ENCODE measurements at places on chromosomes 6 and 20.

GRCh38 chr6:131728296-131728939 lies 17.6 kb upstream of the CTAGE9 start:
- DNase-seq, result no peak

DNA sequence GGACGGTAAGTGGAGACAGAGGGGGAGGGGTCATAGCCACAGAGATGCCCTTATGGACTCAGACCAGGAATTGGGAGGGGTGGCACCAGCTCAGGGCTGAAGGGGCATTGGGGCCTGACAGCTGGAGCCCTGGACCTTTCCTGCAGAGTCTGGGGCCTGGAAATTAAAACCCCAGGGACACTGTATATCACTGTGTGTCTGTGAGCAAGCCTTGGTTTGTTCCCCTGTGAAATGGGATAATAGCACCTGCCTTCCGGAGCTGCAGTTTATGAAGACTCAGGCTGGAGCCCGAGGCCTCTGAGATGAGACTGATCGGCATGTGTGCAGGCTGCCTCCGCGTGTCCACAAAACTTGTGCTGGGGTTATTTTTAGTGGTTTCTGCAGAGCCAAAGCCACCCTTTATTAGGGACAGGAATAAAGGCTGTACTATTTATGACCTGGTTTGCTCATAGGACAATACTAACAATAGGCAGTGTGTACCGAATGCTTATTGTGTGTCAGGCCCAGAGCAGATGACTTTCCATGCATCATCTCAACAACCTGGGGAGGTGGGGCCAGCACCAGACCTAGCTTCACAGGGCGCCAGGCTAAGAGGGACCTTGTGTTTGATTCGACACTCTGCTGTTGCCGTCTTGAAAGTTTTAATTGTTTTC lies 22.6 kb downstream of the MYH7B start:
- DNase-seq, result no peak

DNA sequence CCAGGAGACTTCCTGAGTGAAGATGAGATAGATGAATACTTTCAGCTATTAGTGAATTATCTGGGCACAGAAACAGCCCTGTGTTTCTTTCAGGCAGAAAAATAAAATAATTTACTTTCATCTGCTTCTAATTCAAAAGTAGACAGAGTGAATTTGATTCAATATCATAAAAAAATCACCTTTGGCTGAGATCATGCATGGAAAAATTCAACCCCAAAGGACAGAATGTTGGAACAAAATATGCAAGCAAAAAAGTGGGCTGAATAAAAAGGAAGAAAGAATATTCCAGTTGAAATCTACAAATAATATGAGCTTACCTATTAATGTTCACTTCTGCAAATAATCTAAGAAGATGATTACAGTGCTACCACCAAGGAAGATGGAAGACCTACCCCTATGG lies 546.9 kb downstream of the TFAP2B start:
- no peak for DNase-seq

DNA sequence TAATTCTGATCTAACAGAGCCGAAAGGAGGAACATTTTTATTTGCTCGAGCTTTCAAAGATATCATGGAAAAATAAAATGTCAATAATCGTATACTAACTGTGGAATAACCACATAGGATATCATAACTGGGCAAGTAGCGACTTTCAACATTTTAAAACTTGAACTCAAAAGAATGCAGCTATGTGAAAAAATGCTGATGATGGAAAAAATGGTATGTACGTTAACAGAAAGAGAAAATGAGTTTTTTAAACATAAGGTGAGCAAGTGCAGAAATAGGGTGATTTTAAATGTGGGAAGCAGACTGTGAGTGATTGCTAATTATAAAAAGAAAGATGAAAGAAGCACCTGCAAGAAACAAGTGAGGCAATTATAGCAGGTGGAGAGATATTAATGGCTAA lies 238.3 kb upstream of the HSF2 start:
- no peak for DNase-seq

DNA sequence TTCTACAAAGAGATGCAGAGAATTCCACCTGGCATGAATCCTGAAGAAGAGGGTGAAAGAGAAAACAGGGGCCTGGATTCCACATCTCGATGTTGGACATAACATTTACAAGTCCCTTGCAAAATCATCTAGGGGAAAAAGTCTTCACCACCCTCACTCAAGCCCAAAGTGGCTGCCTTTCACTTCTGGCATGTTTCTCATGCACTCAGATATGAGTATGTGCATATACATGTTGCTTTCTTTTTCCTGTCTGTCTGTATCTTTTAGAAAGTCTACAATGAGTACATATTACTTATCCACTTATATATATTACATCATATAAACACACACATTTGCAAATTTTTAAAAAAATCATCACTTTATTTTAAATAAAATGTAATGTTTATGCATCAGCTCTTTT lies 159.3 kb downstream of the KIF6 start:
- DNase-seq, result no peak

DNA sequence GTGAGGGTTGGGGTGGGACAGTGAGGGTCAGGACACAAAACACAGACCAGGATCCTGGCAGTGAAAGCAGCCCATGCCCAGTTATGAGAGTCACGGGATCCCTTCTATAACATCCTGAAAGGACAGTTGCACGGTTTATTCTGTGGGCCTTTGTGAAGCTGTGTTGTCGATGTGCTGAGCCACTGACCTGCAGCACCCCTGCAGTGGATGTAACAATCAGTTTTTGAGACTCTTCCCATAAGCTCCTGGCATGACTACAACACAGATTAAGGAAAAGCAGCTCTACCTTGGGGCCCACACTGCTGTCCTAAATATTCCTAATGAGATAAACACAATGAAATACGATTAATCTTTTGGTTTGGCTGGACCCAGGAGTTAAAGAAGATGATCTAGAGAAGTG lies 3.7 kb downstream of the PYGB start:
- DNase-seq, result no peak

- no peak for DNase-seq
Observed at GRCh38 chr6:164142322-164142721, 727.8 kb downstream of the QKI start.

- DNase-seq, result no peak
Observed at GRCh38 chr20:51512645-51513044, 29.9 kb downstream of the NFATC2 start.

DNA sequence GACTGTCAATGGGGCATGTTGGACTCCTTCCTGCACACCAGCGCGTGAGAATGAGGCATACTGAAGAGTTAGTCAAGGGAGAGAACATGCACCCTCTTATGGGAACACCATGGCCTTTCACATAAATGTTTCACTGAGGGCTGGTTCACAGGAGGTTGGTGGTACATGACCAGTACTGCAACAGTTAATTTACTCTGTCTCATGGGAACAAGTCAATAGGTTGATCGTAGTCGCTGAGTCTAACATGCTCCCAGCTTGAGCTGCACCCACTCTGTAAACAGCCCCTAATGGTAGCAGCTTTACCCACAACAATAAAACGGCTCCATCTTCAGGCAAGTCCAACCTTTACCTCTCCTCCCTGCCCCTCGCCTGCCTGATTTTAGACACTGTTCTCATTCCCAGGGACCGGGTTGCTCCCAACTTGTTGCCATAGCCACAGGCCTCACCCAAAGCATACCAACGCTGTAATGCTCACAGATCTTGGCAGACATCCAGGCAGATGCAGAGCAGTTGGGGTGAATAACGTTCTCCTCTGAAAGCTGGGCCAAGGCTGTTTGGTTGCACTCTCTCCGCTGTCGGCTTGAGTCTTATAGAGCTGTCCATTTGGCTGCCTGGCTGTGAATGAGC lies 111.3 kb downstream of the LY86 start:
- DNase-seq, result no peak

DNA sequence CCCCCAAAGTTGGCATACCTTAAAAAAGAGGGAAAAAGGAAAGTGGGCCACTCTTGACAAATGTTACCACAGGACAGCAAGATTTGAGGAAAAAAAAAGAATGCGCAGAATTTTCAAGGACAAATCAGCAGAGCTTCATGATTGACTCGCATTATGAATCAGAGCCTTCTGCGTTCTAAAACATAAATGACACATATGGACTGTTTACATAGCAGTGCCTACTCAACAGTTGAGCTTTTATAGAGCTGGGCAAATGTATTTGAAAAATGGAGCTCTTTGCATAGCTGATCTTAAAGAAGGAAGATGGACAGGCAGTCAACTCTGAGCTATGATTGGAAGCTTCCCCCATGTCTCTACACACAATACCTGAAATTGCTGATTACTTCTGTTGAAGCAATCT lies 213.2 kb upstream of the NT5E start:
- no peak for DNase-seq

GRCh38 chr6:111610548-111611172 lies 5.0 kb upstream of the TRAF3IP2 start:
- DNase-seq, result no peak
